ENCODE measurements at places on chromosomes 4 and X.

GRCh38 chrX:113828470-113828869 is 755.4 kb upstream of the HTR2C start:
- DNase-seq = no peak

DNA sequence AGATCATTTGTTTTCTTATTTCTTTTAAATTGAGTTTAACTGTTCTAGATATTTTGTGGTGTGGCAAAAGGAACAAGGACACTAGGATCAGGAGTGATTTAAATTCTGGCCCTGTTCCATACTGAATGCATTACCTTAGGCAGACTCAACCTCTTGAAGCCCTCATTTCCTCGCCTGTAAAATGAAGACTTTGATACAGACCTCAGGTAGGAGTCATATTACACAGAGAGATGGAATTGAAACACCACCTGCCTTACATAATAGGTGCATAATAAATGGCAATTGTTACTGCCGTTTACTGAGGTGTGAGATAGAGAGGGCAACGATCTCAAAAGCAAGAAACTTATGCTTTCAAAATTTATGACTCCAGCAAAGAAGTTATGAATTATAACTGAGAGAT is 28.2 kb upstream of the RASSF6 start:
- no peak for DNase-seq

- DNase-seq = no peak
Observed at GRCh38 chrX:31228909-31229308, 157.1 kb upstream of the FTHL17 start.

GRCh38 chr4:76061421-76061820 is 13.1 kb upstream of the ART3 start:
- DNase-seq = no peak

- DNase-seq = no peak
Observed at GRCh38 chr4:178745203-178745602, 1303.0 kb upstream of the AGA start.

DNA sequence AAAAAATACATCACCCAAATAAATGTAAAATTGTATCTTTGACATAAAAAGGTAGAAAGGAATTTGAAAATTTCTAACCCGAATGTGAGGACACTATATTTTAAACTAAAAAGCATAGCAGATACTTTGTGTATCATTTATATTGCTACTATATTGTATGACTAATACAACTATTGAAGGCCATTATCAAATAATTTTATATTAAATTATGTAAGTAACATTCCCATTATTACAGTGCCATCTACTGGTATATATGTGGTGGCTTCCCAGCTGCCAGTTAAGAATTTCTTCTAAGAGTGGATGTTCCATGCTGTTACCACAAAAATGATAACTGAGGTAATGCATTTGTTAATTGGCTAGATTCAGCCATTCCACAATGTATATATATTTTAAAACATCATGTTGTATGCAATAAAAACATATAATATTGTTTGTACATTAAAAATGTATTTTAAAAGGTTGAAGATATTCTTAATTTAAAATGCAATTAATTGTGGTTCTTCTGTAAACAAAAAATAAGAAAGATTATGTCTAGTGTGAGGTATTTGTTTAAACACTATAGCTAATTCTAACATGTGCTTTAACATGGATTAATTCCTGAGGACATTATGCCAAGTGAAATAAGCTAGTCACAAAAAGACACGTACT is 65.3 kb downstream of the EGF start:
- DNase-seq = no peak
